ENCODE measurements at places on chromosomes 2 and 18. TPM values are rescaled to one million over a fixed set of nuclear protein-coding genes. Genes with fewer than 3 reads are reported as not detected.

GRCh38 chr2:86283411-86284030, 53.9 kb downstream of the REEP1 start:
- DNase-seq, result no peak
- H3K4me1 ChIP-seq, result no peaks in the 10 kb centered on the region
- H3K4me3 ChIP-seq, result no peak overlapping the region
- H3K27ac ChIP-seq, result no peak overlapping the region
- H3K27me3 ChIP-seq, result peaks cover 39% of the 10 kb centered on the region

GRCh38 chr2:189312643-189313042, 128.6 kb upstream of the WDR75 start:
- H3K27ac ChIP-seq, result no peak overlapping the region
- no peaks in the 10 kb centered on the region for H3K36me3 ChIP-seq
- H3K4me1 ChIP-seq, result no peaks in the 10 kb centered on the region
- no peak for DNase-seq

GRCh38 chr2:151056870-151057269, 204.8 kb downstream of the RBM43 start:
- no peak for DNase-seq
- no peaks in the 10 kb centered on the region for H3K4me1 ChIP-seq
- H3K27me3 ChIP-seq, result peaks cover 15% of the 10 kb centered on the region
- H3K4me3 ChIP-seq, result no peak overlapping the region

DNA sequence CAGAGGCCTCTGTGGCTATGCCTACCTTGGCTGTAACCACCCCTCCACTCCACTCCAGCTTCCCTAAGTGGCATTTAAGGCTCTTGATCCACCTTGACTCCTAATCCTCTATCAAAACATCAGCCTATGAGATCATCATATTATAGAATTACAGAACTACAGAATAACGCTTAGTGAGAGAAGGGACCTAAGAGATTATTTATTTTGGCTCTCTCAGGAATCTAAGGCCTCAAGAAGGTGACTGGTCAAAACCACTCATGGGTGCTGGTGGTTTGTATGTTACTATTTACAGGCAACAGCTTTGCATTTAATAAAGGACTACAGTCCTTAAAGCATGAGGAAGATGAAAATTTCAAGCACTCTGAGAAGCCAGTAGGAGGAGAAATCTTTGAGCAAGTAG, 118.8 kb downstream of the FSHR start:
- no peak for DNase-seq
- no peaks in the 10 kb centered on the region for H3K4me1 ChIP-seq
- no peaks in the 10 kb centered on the region for H3K36me3 ChIP-seq
- H3K27ac ChIP-seq, result no peak overlapping the region
- H3K27me3 ChIP-seq, result no peaks in the 10 kb centered on the region
- H3K4me3 ChIP-seq, result no peak overlapping the region

The POTEE gene
- total RNA-seq, result 0.40 TPM

The CDKL4 gene
- 1.1 TPM for total RNA-seq

The TTN gene
- 7.0 TPM for total RNA-seq

The SERPINB10 gene
- 0.14 TPM for total RNA-seq

The SCTR gene
- not detected for total RNA-seq

The RAX gene
- not detected for total RNA-seq

The SEMA4F gene
- total RNA-seq, result 4.1 TPM

Data from activated CD8-positive, alpha-beta memory T cell treated with anti-CD3 and anti-CD28 coated beads, Interleukin-2, amount 10 ng/mL, durations not matched to agents 7 days and 5 days (primary cell).